Astrocyte of the spinal cord (primary cell): ENCODE measurements at places on chromosomes 7 and 10.

DNA sequence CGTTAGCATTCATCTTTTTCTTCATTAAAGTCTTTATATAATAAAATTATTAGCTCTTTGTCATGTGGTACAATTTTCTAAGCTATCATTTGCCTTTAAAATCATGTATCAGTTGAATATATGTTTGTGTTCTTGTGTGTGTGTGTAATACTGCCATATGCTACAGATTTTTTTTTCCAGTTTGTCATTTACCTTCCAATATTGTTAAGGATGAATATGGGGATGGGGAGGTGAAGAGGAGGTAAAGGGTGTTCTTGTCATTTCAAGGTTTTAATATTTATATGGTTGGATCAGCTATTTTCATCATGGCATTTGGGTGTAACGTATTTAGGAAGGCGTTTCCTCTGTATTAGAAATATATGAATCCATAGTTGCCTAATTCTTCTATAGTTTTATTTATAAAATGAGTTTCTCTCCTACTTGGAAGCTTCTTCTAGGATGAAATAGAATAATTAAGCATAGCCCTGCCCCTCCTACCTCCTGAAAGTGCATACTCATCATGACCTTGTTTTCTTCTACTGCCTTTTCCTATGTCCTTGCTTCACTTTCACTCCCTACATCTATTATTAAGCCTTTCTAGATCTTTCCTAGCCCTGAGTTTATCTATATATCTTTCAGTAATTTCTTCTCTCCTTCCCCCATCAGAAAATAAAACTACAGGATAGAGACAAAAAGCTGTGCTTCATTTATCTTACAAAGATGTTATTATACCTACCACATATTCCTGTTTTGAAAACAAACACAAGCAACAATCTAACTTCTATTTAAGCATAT is 25.1 kb downstream of the RAB18 start:
- DNase-seq = no peak

DNA sequence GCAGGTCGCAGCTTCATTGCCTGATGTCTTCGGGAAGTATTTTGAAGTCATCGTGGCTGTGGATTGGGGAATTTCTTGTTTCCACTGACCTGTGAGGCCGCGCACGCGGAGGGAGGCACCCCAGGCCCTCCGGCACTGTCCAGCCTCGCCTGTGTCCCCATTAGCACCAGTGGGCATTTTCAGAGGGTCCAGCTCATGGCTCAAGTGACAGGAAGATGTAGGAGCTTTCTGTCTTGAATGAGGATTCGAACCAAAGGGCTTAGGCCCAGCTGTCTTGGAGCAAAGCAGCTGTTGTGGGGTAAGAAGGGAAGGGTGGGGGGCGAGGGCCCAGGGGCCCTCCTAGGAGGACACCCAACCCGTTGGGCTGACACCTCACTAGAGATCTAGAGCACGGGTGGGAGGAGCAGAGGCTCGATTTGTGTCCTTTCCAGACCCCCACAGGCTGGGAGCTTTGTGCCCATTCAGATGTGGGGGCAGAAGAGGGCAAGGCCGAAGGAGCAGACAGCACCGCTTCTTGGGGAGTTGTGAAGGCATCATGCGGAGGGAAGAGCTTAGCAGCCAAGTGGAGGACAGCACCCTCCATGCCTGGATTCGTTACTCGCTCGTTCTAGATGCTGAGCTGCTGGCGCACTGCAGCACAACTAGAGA is 914 bp downstream of the ZNF37A start:
- no peak for DNase-seq

GRCh38 chr10:68086910-68087684 is 12.0 kb upstream of the HERC4 start:
- DNase-seq = no peak

DNA sequence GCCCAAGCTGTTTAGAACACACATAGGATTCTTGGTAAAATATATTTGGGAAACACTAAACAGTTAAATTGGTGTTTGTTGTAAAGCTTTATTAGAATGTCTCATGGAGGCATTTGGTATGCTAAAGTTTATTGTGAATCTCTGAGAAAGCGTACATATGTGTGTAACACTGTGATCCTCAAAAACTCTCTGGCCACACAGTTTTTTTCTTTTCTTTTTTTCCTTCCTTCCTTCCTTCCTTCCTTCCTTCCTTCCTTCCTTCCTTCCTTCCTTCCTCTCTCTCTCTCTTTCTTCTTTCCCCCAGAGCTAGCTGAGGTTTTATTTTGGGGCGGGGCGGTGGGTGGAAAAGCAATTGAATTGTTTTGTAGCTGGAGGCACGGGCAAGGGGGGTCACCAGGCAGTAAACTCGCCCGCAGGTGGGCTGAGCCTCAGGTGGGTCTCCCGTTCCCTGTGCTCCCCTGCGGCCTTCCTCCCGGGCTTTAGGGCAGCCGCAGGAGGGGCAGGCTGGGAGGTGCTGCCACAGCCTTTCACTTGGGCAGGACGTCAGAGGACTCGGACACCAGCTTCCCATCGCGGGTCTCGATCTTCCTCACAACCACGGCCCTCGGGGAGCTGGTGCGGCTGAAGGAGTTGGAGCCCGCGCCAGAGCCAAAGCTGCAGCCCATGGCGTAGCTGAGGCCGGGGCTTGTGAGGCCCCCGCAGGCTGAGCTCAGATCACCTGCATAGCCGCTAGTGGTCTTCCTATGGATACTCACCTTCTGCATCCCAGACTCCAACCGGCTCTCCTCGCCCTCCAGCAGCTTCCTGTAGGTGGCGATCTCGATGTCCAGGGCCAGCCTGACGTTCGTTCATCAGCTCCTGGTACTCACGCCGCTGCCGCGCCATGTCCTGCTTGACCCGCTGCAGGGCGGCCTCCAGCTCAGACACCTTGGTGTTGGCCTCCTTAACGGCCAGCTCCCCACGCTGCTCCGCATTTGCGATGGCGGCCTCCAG is 459.0 kb downstream of the GATA3 start:
- no peak for DNase-seq

DNA sequence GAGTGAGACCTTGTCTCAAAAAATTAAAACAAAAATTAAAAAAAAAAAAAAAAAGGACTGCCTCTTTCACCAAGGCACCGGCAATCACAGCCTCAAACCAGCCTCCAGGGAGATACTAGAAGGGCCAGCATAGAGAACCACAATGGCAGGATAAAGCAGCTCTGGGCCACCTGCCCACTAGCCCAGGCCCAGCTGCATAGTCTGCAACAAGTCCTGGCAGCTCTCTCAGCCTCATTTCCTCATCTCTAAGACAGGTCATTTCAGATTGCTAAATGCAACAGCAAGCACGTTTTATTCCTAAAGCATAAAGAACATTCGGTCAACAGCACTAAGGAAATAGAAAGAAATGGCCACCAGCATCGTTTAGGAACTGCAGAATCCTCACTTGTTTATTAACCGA is 28.8 kb downstream of the XPNPEP1 start:
- peak; percentile 83 for DNase-seq

GRCh38 chr7:95672434-95672833 is 76.1 kb upstream of the PDK4 start:
- no peak for DNase-seq

- no peak for DNase-seq
These were observed 34.2 kb downstream of the GPER1 start for GRCh38 chr7:1121886-1122831.

GRCh38 chr10:64059884-64060283 is 538.7 kb downstream of the REEP3 start:
- no peak for DNase-seq

DNA sequence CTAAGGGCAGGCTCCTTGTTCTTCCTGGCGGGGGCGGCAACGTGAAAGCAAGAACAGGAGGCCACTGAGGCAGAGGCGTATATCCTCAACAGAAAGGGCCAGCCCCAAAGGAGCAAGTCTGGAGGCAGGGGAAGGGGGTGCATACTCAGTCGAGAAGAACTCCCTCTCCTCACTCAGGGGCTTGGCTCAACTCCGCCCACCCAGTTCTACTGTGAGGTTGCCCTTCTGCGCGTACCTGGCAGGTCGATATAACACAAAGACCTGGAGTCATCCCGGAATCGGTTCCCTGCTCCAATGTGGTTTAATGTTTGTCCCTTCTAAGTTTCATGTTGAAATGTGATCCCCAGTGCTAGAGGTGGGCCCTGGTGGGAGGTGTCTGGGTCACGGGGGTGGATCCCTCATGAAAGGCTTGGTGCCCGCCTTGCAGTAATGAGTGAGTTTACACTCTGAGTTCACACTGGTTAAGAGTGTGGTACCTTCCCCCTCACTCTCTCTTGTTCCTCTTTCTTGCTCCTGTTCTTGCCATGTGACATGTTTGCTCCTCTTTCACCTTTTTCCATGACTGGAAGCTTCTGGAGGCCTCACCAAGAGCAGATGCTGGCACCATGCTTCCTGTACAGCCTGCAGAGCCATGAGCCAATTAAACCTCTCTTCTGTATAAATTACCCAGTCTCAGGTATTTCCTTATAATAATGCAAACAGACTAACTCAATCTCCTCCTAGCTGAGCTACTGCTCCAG is 32.6 kb downstream of the GSDME start:
- no peak for DNase-seq

DNA sequence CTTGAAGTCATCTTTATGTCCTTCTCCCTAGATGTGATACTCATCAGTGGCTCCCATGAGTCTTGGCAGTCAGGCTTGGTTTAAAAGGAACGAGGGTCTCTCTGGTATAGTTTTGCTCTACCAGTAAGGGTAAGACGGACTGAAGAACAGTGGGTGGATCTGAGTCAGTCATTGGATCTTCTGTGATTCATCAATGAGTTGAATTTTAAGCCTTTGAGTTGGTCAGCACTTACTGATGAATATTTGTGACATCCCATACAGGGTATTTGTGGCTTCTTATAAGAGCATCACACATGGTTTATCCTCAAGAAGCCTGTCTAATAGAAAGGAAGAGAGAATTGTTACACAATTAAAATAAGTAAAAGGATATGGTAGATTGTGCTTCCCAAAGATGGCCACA is 87.3 kb upstream of the NAMPT start:
- no peak for DNase-seq

DNA sequence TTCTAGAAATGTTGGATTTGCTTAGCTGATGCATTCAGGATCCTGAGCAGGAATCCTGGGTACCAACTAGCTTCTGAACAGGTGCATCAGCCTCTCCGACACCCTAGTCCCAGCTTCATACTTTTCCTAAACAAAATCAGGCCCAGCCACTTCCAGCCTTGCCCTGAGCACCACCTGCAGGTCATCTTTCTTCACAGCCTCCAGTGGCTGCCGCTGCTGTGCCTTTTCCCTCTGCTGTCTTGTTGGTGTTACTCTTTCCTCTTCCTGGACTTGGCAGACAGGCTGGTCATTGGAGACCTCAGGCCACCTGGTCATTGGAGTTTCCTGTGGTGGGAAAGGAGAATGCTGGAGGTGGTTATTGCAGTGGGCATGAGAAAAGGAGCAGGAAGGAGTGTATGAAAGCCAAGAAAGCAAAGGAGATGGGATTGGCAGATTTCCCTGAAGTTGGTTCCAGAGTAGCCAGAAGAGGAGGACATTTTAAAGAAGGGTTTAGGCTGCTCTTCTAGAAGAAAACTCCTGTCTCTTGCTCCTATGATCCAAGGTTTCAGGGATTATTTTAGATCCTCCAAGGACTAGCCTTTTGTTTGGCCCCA is 48.2 kb upstream of the NFKB2 start:
- DNase-seq = peak; percentile 65

GRCh38 chr7:136062625-136063325 is 85.6 kb upstream of the MTPN start:
- no peak for DNase-seq

- DNase-seq = no peak
These were observed 860 bp upstream of the WDR86 start for GRCh38 chr7:151410405-151411390.

GRCh38 chr10:12509016-12509793 is 159.9 kb downstream of the CAMK1D start:
- DNase-seq = no peak

- DNase-seq = no peak
These were observed 50.0 kb upstream of the CAMK1D start for GRCh38 chr10:12299222-12299965.

GRCh38 chr7:12601302-12601869 is 30.9 kb downstream of the SCIN start:
- no peak for DNase-seq

- no peak for DNase-seq
These were observed 2.7 kb upstream of the FEZF1 start for GRCh38 chr7:122307228-122307621.

DNA sequence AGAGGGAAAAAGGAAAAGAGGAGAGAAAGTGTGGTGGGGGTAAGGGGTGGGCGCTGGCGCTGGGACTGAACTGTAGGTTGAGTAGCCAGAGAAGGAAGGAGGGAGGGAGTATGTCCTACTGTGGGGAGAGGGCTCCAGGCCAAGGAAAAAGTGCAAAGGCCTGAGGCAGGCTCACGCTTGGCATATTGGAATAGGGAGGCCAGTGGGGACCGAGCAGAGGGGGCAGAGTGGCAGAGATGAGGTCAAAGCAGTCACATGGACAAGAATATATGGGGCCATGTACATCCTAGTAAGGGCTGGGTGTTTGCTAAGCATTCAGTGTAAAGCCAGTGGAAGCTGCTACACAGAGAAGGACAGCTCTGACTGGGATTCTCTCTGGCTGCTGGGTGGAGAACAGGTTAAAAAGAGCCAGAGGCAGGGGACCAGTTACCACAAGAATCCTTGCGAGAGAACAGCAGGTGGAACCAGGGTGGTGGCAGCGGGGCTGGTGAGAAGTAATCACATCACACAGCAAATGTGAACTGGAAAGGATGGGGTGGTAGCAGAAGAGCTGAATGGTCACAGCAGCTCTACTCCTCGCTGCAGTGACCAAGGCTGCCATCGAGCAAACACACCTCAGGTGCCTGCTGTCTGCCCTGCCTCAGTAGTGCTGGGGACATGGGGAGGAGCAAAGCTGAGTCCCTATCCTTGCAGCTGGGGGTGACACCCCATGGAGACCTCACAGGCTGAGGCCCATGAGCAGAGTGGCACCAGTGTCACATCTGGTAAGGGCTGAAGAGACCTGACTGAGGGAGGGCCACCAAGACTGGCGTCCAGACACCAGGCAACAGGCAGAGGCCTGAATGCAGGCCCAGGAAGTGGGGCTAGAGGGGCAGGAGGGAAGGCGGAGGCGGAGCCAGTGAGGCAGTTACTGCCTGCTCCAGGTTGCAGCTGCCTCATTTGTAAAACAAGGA is 39.5 kb downstream of the FAM53B start:
- no peak for DNase-seq

GRCh38 chr10:44402465-44403195 is 17.7 kb upstream of the CXCL12 start:
- no peak for DNase-seq

DNA sequence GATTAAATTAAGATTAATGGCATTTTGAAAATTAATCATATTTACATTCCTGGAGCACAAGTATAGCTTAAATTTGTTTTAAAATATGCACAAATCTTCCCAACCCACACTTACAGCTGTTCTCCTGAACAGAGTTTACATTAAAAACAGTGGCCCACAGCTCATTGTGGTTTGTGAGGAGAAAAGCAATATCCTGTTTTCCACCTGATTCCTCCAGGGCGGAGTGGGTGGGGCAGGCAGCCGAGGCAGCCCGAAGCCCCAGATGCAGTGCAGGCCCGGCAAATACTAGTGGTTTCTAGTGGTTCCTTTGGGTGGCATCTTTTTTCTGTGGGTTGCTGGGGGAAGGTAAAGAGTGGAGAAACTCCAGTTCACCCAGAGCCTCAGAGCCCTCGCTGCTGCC is 280.8 kb downstream of the ARHGAP12 start:
- DNase-seq = no peak

GRCh38 chr10:72694476-72695369 is 2.8 kb downstream of the MCU start:
- peak; percentile 51 for DNase-seq
